HFF-Myc (cell line): ENCODE measurements at places on chromosomes 16 and 17.

- DNase-seq, result no peak
Measured at GRCh38 chr17:71460943-71461342, 659.9 kb upstream of the SOX9 start.

- peak; percentile 52 for DNase-seq
Measured at GRCh38 chr16:29290631-29291247, 115.8 kb downstream of the NPIPB11 start.

DNA sequence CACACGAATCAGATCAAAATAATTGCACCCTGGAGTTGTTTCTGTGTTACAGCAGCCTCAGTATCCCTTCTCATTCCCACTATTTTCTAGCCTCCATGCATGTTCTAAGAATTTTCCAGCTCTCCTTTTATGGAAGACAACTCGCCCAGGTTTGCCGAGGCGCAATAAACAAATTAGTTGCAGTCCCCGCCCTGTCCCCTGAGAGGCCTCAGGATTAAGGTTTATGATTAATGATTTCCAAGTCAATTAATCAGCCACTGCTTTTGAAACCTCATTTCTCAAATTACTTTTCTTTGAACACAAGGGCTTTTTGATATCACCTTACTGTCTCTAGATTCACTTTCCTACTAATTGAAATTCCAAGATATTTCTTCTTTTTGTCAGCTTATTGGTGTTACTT lies 138.3 kb upstream of the HSBP1 start:
- no peak for DNase-seq

DNA sequence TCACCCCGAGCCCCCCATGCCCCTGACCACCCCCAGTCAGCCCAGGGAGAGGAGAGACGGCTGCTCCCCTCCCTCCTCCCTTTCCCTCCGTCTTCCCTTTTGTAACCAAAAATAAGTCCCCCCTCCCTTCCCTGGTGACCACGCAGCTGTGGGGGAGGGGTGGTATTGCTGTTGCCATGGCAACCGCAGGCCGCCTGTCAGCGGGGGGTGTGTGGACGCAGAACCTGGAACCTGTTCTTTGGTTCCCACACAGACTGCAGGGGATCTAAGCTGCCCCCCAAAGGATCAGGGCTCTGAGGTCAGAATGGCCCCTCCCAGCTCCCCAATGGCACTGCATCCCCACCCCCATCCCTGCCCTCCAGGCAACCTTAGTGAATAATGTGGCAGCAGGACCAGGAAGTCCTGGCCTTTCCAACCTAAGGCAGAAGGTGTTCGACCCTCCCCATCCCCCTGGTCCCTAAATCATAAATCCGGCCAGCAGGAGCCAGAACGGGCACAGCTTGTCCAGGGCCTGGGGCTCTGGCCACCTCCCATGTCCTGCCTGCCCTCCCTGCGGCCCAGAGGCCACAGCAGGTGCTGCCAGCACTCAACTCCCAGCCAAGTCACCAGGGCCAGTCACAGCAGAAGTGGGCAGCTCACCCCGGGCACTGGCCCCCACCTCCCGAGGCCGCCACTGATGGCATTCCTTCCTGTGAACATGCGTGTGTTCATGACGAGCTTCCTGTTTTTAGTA lies 12.0 kb downstream of the CA4 start:
- DNase-seq, result no peak

GRCh38 chr17:19002805-19003542 lies 1.6 kb downstream of the FAM83G start:
- DNase-seq, result no peak

GRCh38 chr17:82112914-82113311 lies 14.9 kb upstream of the FASN start:
- no peak for DNase-seq

DNA sequence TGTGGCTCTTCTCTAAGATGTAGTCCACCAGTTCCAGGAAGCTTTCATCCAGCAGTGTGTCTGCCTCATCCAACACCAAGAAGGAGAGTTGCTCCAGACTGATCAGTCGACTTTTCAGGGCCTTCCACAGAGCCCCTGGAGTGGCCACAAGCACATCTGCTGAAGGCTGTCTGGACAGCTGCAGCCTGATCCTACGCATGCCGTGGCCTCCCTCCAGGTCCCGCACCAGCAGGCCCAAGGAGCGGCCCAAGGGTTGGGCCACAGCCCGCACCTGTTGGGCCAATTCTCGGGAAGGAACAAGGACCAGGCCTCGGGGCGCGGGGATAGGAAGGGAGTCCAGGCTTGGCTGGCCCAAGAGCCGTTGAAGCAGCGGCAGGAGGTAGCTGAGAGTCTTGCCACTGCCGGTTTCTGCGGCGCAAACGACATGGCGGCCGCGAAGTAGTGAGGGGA lies 729 bp downstream of the DDX28 start:
- no peak for DNase-seq
